LNCaP clone FGC (cell line): ENCODE measurements at places on chromosomes 11 and 22.

DNA sequence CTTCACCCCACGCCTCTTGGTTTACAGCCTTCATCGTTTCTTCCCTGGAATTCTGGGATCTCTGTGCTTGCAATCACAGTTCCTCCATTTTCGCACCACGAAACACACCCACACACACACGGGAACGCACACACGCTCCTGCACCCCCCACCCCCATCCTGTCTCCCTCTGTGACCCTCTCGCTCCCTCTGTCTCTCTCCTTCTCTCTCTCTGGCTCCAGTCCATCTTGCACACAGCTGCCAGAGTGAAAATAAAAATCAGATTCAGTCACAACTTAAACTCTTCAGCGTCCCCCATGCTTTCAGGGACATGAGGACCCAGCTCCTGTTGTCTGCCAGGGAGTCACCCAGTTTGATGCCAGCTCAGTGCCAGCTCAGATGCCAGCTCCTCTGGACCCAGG is 3.0 kb downstream of the GAL start:
- no peak for DNase-seq

DNA sequence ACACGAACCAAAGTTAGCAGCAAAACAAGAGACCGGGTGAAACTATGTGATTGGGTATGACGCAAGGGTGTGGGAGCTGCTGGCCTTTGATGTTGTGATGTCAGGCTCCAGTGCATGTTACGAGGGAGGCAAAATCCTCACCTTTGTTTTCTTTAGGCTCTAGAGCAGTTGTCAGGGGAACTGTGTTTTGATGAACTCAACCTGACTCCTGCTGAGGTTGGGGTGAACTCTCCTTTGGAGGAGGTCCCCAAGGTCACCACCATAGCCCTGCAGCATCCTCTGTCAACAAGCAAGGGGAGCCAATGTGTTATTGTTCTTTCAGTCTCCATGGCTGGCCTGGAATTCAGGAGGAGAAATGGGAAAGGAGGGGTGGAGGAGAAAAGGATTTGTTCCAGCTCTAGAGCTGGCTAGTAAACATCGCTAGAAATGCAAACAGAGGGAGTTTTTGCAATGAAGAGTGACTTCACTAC is 33.8 kb downstream of the RASSF10 start:
- DNase-seq, result no peak

DNA sequence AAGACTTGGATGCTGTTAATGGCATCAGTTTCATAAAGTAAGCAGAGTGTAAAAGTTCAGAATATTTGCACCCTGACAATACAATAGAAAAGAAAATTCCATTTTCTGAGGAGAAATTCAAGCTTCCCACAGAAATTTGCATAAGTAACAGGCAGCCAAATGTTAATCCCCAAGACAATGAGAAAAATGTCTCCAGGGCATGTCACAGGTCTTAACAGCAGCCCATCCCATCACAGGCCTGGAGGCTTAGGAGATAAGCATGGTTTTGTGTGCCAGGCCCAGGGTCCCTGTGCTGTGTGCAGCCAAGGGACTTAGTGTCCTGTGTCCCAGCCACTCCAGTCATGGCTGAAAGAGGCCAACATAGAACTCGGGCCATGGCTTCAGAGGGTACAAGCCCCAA is 347.6 kb downstream of the LUZP2 start:
- no peak for DNase-seq

- DNase-seq, result no peak
Observed at GRCh38 chr22:24806663-24807001, 621 bp downstream of the SGSM1 start.

DNA sequence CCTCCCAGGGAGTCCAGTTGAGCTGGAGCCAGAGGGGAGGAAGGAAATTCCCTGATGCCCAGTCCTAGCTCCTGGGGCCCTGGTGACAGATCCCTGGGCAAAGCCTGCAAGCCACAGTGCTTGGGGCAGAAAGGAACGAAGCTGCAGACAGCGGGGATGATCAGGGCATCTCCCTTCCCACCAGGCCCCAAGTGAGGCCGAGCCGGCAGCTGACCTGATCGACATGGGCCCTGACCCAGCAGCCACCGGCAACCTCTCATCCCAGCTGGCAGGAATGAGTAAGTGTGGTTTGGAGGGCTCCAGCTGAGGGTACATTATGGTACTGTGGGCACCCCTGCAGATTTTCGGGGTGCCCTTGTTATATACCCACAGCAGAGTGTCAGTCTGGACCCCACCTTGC is 33.5 kb downstream of the TOM1 start:
- DNase-seq, result no peak

GRCh38 chr11:45470794-45471167 is 184.6 kb upstream of the SYT13 start:
- no peak for DNase-seq

DNA sequence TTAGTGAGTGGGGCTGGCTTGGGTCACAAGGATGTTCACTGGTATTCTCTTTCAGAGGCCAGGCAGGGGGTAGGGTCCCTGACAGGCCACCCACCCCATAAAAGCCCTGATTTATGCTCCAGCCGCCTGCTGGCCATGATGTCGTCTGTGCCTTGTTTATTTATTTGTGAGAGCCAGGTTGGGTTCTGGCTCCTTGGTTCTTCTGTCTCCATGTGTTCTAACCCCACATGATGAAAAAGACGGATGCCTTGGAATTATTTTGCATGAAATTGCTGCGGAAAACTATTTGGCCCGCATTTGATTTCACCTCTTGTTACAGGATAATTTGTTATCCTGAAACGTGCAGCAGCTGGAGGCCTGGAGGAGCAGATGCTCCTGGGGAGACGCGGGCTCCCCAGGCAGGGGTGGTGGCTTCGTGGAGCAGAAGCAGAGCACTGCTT is 46.3 kb upstream of the WNT11 start:
- no peak for DNase-seq

GRCh38 chr11:123338266-123338800 is 91.7 kb upstream of the GRAMD1B start:
- DNase-seq, result no peak

DNA sequence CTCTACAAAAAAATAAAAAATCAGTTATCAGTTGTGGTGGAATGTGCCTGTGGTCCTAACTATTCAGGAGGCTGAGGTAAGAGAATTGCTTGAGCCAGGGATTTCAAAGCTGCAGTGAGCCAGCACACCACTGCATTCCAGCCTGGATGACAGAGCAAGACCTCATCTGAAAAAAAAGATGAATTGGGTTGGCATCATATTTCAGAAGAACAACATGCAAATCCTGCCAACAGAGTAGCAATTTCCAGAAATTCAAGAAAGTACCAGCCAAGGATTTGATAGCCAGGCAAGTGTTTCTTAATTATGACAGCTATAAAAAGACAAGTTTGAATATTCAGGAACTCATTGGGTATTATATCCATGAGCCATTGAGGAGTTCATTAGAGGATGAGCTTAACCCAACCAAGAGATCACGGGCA is 75.2 kb downstream of the USP47 start:
- DNase-seq, result no peak

- no peak for DNase-seq
Observed at GRCh38 chr11:13479688-13480087, 16.1 kb downstream of the PTH start.

- DNase-seq, result peak; percentile 74
Observed at GRCh38 chr11:33804471-33804870, 30.2 kb upstream of the FBXO3 start.

DNA sequence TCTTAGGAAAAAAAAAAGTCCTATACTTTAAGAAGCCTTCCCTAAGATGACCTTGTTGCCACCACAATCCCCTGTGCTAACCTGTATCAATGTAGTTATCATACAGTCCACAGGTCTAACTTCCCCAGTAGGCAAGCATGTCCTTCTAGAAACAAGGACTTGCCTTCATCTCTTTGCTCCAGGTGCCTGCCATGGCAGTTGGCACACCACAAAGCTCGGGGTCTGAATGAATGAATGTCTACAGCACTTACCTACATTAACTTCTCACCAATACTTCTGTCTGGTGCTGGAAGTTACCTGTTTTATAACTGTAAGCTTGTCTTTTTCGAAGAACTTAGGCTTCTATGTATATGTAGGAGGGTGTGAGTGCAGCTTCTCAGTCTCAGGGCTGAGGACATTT is 23.4 kb downstream of the CLPB start:
- DNase-seq, result no peak

DNA sequence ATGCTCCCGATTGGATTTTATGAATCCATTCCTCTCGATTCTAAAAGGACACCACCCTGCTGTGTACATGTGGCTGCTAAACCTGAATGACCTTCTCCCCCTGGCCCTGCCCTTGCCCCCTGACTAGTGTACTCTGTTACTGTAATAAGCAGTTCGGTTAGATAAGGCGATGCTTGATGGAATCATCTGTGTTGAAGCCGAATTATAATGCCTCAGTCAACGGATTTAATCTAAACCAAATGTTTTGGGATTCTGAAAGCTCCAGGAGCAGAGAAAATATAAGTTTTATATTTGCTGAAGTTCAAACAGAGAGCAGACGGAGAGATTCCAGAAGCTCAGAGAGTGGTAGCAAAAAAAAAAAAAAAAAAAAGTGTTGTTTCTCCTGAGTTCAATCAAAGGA is 275.4 kb upstream of the MPPED2 start:
- no peak for DNase-seq

DNA sequence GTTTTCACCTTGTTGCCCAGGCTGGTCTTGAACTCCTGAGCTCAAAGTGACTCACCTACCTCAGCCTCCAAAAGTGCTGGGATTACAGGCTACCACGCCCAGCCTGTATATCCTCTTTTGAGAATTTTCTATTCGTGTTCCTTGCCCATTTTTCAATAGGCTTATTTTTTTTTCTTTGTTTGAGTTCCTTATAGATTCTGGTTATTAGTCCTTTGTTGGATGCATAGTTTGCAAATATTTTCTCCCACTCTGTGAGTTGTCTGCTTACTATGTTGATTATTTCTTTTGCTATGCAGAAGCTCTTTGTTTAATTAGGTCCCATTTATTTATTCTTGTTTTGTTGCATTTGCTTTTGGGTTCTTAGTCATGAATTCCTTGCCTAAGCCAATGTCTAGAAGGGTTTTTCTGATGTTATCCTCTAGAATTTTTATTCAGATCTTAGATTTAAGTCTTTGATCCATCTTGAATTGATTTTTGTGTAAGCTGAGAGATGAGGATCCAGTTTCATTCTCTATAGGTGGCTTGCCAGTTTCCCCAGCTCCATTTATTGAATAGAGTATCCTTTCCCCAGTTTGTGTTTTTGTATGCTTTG is 17.7 kb upstream of the ZBED5 start:
- no peak for DNase-seq

- DNase-seq, result no peak
Observed at GRCh38 chr11:76159983-76160661, 46.2 kb downstream of the WNT11 start.

- no peak for DNase-seq
Observed at GRCh38 chr11:111836721-111837120, 34.7 kb downstream of the ALG9 start.

DNA sequence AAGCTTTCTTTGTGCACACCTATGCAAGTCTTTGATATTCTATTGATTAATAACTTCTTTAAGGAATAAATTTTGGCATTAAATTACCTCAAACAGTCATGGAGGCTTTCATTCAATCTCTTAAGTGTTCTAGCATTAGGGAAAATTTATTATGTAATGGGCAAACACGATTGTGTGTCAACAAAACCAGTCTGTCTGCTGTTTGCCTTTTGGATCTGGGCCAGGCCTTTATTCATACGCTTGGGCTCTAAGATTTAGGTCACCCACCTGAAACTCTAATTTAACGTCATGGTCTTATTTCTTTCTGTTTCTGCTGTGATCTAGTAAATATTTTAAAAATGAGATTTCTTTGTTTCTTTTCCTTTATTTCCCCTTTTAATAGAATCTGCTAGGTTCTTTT is 1270.6 kb downstream of the LRRC4C start:
- peak; percentile 87 for DNase-seq

GRCh38 chr11:27722117-27722952 is 22.1 kb upstream of the BDNF start:
- no peak for DNase-seq

GRCh38 chr11:96052921-96053651 is 129.2 kb upstream of the MTMR2 start:
- DNase-seq, result no peak

DNA sequence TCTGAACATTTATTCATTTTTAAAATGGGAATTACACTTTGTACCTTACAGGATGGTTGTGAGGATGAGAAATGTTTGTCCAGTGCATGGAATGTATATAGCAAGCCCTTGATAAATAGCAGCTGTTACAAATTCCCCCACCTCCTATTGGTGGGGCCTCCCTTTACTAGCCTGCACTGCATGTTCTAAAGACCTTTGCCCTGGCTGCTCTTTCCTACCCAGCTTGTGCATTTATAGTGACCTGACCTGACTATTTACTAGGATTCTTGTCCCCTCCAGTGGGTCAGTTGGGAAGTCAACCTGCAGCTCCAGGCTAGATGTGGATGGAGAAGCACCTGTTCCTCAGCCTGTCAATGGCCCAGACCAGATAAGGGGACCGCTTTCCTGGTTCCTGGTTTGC is 180.3 kb downstream of the HIPK3 start:
- DNase-seq, result no peak

GRCh38 chr22:48712558-48713271 is 1115.0 kb downstream of the BRD1 start:
- DNase-seq, result no peak

DNA sequence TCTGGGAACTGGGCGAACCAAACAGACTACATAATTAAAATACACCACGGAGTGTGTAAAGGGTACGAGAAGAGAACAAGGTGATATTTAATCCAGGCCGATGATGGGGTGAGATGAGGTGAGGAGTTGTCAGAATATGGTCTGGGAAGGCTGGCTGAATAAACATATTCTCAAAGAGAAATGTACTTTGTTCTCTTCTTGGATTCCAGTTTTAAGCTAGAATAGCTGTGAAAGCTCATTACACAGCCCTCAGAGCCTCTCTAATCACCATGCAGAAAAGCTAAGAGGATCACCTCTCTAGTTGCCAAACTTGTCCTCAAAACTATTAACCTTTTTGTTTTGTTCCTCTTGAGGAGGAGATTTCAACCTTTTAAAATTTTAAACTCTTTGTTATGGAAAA is 89.8 kb downstream of the ATG16L2 start:
- no peak for DNase-seq

DNA sequence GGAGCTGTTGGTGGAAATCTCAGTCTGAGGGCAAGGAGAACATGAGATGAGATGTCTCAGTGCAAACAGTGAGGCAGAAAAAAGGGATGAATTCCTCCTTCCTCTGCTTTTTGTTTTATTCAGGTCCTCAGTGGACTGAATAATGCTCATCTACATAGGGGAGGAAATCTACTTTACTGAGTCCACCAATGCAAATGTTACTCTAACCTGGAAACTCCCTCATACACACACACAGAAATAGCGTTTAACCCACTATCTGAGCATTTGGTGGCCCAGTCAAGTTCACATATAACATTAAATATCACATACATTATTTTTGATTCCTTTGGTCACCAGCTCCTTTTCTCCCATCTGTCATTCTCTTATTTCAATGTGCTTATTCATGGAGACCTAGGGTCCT is 418.8 kb downstream of the TMEM135 start:
- no peak for DNase-seq

- no peak for DNase-seq
Observed at GRCh38 chr11:44695169-44695833, 31.5 kb upstream of the TSPAN18 start.
